Effector memory CD8-positive, alpha-beta T cell (primary cell): ENCODE measurements at places on chromosomes 1 and 21.

DNA sequence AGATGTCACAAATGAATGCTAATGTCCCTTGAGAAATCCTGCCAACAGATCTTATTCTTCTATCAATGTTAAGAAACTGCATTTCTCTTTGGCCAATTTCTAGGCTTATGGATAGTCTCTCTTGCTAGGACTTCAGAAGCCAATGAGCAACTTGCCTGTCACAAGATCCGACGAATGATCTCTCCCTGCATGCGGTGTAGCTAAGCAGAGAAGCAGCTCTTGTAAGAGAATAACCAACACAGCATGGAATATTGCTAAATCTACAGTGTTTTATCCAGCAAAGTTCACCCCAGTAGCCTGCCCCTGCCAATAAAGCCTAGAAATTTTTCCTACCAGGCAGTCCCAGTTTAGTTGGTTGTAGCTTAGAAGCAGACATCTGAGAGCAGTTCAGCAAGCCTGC, 2.1 kb upstream of the SLC44A5 start:
- no peak for DNase-seq

GRCh38 chr1:109901524-109902145, 9.0 kb upstream of the CSF1 start:
- no peak for DNase-seq

GRCh38 chr1:162854245-162854882, 6.6 kb downstream of the CCDC190 start:
- DNase-seq = peak; percentile 26

GRCh38 chr1:202376247-202376646, 27.7 kb downstream of the PPP1R12B start:
- DNase-seq = no peak

GRCh38 chr1:199067483-199067882, 428.6 kb downstream of the PTPRC start:
- no peak for DNase-seq

DNA sequence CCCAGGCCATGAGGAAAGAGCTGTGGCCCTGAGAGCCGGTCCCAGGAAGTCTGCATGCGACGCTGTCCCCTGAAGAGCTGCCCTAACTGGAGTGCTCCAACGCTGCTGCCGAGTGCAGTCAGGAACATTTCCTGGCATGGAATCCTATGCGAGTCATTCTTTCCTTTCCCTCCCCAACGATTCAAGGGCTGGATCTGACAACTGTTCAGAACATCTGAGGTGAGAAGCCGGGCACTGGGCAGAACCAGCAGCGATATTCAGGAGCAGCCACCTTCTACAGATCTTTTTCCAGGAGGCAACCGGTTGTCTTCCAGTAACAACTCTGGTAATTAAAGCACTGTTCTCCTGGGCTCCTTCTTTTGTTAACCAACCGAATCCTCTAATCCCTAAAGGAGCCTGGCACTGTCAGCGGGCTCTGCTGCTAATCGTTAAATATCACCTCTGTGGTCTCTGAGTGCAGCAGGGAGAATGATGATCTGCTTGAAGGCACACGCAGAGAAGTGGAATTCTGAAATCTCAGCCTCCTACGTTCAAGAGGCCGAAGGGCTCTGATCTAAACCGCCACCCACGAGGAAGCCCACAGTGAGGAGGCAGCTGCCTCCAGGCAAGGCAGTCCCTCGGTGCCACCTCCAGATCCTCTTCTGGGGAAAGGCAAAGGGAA, 55.8 kb downstream of the SLC45A1 start:
- no peak for DNase-seq

GRCh38 chr1:228156515-228156881, 6.8 kb downstream of the GJC2 start:
- DNase-seq = no peak
